Myocyte (in vitro differentiated cells): ENCODE measurements at places on chromosomes 1 and 21. TPM values are rescaled to one million over a fixed set of nuclear protein-coding genes. Genes with fewer than 3 reads are reported as not detected.
A peak's percentile ranks its signal among the peaks of the same experiment; 100 is the strongest.

DNA sequence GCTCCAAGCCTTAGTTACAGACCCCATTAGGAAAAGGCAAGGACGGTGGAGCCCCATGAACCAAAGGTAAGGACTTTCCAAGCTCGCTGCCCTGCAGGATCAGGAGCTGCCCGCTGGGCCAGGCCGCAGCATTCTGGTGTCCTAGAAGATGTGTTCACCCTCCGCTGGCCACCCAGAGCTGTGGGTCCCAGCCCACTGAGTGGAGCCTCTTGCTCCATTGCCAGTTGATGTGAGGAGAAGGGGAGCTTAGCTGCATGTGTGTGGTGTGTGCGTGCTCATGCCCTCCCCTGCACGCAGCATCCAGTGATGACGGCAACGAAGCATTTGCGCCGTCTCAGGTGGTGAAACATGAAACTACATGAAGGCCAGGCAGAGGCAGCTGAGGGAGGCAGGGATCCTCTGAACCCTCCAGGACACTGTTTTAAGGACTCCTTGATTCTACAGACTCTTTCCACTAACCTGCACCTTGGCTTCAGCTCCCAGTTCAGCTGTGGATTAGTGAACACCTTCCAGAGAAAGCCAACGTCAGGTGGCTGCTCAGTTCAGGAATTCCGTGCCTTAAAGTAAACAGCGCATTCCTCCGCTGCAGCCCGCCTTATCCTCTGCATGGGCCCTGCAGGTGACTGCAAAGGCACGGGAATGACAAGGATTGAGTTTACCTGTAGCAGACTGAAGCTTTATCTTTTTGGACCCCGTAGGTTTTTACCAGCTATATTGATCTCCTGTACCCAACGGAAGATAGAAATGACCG, 48.7 kb downstream of the SMYD2 start:
- DNase-seq: no peak

DNA sequence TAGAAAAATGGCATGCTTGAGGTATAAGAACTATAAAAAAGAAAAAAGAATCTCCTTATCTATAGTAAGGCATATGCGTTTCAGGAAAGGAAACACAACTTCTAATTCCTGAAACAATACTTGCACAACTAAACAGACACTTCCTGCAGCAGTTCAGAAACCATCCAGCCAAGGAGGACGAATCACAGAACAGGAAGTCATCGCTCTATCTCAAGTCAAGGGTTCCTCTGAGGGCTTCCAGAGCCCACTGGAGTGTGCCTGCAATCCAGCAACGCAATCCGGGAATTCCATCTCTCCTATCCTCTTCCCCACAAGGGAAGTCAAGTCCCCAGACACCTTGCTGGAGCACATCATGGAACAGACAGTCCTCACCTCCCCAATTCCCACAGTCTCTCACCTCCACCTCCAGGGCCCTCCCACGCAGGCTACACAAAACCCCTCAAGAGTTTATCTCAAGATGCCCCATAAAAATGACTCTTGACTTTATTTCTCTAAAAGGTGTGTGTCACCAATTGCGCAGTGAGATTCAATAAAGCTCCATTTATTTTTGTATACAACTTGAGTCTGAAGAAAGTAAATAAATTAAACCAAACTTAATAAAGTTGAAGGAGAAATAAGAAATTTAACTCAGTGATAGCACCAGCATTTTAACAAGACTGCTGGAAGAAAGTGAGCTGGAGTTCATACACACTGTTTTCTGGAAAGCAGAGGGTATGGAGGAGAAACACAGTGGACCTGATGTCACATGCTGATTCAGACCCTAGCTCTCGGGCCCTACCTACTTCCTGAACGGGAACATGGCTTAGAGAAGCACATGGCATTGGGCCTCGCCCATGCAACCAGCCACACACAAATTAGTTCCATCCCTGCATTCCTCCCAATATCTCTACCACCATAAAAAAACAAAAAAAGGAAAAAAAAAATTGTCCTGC, 39.9 kb downstream of the SIPA1L2 start:
- peak; percentile 14 for DNase-seq

- peak; percentile 77 for DNase-seq
Observed at GRCh38 chr1:209485167-209485566, 98.3 kb upstream of the CAMK1G start.

DNA sequence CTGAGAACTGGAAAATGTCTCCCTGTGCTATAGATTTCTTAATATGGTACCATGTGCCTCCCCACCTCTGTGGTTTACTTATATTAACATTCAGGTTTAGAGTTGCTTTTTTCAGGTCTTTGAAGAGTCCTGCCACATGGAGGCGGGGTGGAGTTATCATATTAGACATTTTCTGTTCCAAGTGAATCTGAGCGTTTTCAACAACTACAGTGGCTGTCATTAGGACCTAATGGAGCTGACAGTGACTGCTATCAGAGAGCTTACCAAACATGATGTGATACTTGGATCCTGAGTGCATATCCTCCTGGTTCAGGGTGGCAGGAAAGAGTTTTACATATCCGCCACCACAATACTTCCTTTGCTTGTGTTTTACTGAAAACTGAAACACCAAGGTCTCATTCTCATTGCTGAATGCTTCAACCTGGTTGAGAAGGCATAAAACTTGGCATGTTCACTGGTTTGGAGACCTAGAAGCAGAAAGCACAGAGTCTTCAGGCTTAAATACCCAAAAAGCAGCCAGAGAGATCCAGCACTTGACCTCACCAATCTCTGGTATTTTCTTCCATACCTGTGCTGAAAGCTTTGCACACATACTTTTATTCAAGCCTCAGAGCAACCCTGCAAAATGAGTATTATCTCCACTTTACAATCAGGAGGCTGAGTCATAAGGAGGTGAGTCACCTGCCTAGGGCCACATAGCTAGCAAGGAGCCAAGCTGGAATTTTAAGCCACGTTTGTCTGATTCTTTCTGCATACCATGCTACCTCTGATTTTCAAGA, 47.4 kb upstream of the OSBPL9 start:
- DNase-seq: no peak

Gene GBP3
- total RNA-seq: 20.5 and 26.9 TPM in 2 replicates

Gene FMO3
- 0.62 TPM in 1 of 2 replicates, not detected in the other for total RNA-seq
